ENCODE measurements at places on chromosomes 11 and 22.

DNA sequence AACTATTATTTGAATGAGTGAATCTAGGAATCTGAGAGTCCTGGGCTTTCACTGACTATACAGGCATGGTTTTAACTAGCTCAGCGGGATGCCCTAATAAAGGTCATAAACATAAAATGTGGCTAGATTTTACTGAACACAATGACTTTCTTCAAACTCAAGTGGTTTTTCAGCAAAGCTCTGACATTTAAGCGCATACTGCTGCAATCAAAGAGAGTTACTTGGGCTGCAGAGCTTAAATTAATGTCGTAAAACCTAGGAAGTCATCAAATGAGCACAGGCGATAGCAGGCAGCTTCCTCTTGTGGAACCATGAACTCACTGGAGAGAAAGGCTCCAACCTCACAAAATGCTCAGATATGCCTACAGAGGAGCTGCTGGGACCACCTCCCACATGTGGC lies 6.7 kb downstream of the CSNK2A3 start:
- DNase-seq = no peak

- DNase-seq = no peak
Measured at GRCh38 chr11:3189886-3190583, 24.9 kb upstream of the OSBPL5 start.

GRCh38 chr11:130211781-130212401 lies 52.3 kb downstream of the ST14 start:
- no peak for DNase-seq

GRCh38 chr11:34910817-34911216 lies 5.4 kb downstream of the APIP start:
- no peak for DNase-seq

GRCh38 chr11:107731941-107732688 lies 20.3 kb upstream of the SLN start:
- DNase-seq = no peak

GRCh38 chr11:75773595-75774353 lies 5.2 kb downstream of the DGAT2 start:
- DNase-seq = no peak

DNA sequence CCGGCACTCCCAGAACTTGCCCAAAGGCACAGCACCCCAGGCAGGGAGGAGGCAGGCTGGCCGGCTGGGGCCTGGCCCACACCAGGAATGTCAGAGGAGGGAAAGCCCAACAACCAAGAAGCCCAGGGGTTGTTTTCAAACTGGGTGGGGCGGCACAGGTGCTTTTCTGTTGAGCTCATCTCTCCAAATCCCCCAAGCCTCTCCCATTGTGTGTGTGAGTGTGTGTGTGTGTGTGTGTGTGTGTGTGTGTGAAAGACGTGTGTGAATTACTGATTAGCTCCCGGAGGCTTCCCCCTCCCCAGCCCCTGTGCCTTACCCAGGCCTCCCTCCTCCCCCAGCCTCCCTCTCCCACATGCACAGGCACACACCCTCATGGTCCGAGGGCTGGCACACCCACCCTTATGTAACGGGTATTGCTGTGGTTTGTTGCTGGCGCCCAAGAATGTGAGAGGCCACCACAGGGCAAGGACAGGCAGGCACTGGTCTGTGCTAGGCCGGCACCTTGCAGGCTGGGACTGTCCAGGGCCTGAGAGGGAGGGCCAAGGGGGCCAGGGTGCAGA lies 15.9 kb downstream of the TRIM29 start:
- no peak for DNase-seq

- no peak for DNase-seq
Measured at GRCh38 chr22:44906999-44907644, 102.7 kb downstream of the PHF21B start.

DNA sequence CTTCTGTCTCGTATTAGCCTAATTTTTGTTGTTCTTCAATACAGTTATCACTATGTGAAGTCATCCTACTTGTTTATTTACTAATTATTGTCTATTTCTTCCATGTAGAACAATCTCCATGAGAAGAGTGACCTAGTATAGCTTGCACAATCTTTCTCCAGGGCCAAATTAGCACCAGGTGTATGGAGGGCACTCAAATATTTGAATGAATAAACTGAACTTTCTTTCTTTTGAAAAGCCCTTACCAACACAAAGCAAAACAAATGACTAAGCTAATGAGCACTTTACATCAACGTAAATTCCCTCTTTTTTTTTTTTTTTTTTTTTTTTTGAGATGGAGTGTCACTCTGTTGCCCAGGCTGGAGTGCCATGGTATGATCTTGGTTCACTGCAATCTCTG lies 34.2 kb downstream of the ABTB2 start:
- no peak for DNase-seq

DNA sequence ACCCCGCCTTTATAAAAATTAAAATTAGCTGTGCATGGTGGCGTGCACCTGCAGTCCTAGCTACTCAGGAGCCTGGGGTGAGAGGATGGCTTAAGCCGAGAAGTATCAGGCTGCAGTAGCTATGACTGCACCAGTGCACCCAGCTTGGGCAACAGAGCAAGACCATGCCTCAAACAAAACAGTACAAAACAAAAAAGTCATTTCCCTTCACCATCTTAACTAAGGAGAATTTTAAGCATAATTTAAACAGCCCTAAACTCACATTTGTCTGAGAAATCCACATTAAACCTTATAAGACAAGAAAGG lies 23.3 kb upstream of the TFIP11 start:
- DNase-seq = no peak

GRCh38 chr22:46844606-46845210 lies 82.3 kb downstream of the TBC1D22A start:
- DNase-seq = no peak

DNA sequence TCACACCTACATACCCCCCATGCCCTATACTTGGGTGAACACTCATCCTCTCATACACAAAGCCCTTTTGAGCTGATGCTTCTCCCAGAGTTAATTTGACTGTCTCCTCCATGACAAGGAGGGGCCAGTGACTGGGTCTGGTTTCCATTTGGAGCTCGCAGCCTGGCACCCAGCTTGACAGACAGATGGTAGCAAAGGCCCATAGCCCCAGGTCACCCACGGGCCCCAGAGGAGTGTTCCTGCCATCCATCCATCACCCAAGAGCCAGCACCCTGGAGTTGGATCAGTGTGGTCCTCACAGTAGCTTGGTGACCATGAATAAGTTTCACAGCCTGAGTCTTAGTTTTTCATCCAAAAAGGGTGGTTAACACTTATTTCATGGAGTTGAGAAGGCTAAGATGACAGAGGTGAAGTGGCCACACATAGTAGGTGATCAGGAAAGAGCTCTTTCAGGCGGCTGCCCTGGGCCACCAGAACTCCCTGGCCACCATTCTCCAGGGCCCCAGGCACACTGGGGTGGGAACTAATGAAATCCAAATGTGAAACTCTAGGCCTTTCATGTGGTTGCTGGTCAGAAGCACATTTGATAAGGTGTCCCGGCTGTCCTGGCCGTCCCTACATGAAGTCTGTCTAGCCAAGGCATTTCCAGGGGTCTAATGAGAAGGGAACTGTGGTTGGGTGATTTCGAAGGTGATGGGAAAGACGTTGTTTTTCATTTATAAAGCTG lies 42.4 kb downstream of the LIF start:
- no peak for DNase-seq

DNA sequence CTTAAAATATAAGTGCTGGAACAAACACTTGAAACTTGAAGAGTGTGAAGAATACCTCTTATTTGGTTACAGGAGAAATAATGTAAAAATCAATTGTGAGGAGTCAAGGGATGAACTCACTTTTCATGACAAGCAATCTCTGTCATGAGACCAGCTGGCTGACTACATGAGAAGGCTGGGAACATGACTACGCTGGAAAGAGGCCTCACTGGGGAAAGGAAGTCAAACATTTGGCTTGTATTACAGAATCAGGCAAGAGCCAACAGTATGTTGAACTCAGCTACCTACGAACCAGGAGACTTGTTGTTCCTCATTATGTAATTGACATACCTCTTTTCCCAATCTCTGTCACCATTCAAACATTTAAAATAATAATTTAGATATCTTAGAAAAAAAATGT lies 14.4 kb downstream of the DCDC1 start:
- no peak for DNase-seq

DNA sequence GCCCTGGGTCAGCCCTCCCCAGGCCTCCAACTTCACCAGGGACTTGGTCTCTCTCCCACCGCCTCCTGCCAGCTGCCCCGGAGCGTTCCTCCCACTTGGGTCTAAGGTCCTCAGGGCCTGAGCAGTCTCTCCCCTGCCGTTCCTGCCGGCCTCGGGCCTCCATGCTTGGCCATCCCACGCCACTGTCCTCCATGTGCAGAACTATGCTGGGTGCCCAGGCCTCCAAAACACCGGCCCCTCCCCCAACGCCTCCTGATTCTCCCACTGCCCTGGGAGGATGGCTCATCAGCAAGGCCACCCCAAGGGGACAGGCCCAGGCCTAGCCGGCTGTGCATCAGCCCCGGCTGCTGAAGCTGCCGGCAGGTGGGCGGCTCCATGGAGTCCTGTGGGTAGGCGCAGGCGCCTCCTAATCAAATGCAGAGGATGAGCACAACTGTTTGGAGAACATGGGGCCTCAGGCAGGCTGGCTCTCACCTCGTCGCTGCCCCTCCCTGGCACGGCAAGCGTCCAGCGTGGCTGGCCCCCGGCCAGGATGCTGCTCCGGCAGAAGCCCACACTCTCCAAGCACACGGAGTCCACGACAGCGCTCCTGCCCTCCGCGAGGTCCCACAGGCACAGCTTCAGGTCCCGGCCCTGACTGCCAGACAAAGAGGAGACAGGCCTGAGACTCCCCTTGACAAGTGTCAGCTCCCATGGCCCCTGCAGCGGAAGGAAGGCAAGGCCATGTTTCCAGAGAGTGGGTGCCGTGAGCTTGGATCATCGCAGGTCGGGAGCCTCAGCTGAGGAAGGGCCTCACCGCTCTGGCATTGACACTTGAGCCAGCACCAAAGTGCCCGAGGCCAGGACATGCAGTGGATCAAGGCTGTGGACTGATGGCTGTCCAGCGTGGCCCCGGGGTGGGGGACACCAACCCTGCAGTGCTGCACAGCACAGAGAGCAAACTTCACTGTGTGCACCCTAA lies 42.6 kb downstream of the GNB1L start:
- DNase-seq = no peak

DNA sequence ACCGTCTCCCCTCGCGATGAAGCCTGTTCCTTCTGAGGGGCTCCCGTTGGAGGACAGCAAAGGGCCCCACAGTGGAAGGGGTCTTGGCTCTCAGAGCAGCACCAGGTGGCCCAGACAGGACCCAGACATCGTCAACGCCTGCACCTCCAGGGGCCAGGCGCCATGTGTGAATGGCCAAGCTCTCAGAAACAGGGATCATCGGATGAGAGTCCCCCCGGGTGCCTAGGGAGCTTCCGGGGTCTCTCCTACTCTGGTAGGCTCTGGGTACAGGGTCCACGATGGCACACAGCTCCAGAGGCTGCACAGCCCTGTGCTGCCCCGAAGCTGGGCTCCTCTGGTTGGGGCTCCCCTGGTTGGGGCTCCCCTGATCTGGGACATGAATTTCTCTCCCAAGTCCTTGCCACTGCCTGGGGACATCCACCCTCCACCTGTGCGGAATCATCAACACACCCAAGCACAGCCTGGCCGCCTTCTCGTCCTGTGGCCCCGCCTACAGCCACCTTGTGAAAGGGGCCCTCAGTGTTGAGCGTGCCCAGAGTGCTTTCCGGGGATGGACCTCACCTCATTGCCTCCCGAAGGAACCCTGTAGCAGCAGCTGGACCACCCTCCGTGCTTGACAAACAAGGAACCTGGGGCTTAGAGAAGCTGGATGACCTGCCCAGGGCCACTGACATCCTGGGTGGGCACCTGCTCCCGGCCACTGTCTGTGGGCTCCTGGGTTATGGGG lies 929.0 kb downstream of the BRD1 start:
- no peak for DNase-seq

DNA sequence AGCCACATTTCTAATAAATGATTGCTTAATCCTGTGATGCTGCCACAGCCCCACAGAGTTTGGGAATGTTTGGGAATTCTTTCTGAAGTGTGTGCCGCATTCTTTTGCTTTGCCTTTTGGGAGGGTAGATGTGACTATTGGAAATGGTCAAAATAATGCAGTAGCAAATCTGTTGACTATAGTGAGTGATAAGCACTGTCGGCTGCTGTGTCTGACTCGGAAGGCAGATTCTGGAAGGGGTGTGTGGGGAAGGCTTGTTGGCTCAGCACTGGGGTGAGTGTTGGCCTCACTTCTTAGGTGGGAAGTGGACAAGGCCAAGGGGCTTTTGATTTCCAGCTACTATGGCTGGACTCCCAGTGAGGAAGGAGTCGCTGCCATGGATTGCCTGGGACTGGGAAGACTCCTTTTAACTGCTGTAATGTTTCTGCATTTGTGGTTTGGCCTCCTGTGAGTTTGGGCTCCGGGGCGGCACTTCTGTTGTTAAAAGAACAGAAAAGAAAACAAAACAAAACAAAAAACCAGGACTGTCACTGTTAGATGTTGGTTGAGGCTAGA lies 20.1 kb downstream of the ZBTB16 start:
- DNase-seq = no peak

DNA sequence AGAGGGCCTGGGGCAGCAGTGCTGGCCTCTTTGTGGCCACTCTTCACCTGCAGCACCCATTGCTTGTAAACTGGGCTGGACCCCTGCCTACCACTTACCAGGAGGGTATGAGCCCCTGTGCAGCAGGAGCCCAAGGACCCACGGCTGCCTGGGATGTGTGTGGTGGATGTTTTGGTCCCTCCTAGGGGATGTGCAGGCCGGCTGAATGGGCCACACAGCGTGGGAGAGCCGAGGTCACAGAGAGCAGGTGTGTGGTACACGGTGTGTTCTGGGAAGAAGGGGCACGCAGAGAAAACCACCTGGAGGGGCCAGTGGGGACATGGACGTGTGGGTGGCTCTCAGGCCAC lies 19.3 kb upstream of the GNB1L start:
- DNase-seq = no peak

DNA sequence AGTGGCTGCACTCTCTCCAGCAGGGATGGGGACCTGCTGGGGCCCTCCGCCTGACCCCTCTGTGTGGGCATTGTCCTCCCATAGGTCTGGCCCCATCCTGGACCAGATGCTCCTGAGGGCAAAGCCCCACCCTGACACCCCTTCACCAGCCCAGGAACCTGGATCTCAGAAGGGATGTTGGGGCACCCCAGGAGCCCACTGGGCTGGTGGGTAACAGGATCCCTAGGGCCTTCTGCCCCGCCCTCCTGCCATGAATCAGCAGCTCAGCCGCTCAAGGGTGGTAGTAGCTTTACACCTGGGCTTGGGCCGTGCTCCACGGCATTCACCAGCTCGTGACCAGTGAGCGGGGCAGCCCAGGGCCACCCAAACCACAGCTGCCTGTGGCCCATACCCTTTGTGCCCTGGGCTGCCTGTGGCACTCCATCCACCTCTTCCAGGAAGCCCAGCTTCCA lies 1.0 kb upstream of the MAPK12 start:
- no peak for DNase-seq

DNA sequence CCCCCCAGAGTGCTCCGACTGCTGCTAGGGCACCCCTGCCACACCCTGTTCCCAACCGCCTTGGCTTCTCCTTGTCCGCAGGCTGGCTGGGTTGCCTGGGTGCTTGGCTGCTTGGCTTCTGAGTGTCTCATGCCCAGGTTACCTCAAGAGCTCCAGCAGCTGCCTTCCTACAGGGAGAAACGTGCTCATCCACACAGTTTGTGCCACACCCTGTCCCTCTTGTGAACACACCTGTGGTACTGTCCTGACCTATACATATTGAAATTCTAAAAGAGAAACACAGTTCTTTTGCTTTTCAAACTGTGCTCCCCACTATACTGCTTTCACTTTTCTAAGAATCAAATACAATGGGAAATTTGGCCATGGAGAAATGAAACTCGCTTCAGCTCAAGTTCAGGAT lies 191.4 kb downstream of the DBX1 start:
- DNase-seq = no peak

GRCh38 chr11:10875430-10876021 lies 17.7 kb upstream of the ZBED5 start:
- no peak for DNase-seq

GRCh38 chr22:47195156-47195483 lies 432.7 kb downstream of the TBC1D22A start:
- no peak for DNase-seq

All from cerebellum (tissue), 4 donors.